Stimulated activated CD4-positive, alpha-beta T cell treated with anti-CD3 and anti-CD28 coated beads, Interleukin-4, amount 100 ng/mL, for 4 hours (primary cell): ENCODE measurements at places on chromosomes 4 and X.

- DNase-seq = no peak
These were observed 160.3 kb downstream of the DCLK2 start for GRCh38 chr4:150238591-150238990.

DNA sequence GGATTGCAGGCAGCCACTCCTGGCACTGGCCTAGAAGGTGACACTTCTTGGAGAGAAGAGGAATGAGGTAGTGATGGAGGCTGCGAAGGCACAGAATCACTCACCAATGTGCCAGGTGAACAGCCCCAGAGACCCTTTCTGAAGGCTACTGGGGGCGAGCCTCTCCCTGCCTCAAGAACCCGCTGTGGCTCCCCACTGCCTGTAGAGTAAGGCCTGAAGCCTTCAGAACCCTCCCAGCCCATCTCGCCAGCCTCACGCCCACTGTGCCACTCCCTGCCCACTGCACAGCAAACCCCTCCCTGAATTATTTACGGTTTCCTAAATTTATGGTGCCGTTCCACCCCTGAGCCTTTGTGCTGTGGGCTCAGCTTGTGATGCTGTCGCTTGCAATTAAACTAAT, 24.2 kb upstream of the SORCS2 start:
- DNase-seq = no peak

- DNase-seq = no peak
These were observed 82.2 kb downstream of the STOX2 start for GRCh38 chr4:183986971-183987946.

GRCh38 chr4:65018313-65018712, 609.1 kb upstream of the TECRL start:
- DNase-seq = no peak

DNA sequence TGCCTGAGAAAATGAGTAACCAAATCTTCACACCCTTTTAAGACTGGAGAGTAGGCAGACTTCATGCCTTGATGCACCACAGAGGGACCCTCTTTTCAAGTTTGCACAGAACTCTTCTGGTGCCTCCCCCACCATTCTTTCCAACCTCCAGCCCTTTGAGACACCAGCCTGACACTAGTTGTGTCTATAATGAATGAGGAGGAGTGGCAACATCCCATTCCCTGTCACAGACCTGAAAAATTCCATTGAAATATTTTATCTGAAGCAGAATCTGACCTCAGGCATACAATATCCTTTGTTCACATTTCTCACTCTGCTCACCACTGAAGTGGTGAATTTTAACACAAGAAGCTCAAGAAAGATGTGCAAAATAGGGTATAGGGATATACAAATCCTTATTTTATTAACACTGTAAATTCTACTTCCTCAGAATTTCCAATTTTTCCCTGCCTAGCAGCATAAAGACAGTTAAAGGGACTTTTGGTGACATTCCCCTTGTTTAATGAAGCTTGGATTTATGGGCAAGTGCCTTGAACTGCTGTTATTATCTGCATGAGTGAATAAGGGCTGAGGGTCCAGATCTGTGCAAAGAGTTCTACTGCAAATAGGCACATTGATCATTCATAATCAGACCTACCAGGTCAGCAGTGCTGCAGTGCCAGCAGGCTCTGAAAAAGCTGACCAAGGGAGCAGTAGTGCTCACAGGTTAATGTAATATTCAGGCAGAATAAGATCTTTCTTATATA, 149.9 kb upstream of the PAQR3 start:
- no peak for DNase-seq

- DNase-seq = no peak
These were observed 47.3 kb upstream of the RAB9B start for GRCh38 chrX:103879339-103879738.

DNA sequence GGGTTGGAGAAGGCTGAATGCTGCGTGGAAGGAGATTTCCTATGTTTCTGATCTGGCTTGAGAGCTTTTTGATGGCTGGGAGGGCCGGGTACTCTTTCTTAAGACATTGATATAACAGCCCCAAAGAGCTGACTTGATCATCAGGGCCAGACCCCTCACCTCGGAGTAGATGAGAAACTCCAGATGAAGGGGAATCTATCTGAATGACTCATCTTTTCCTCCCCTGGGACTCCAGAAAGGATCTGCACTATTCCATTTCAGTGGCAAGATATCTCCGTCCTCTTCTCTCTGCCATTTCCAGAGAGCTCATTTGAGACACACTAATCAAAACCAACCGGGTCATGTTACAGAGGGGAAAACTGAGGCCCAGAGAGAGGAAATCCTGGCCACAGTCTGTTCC, 92.9 kb upstream of the MSX1 start:
- no peak for DNase-seq

- no peak for DNase-seq
These were observed 31.1 kb upstream of the PDLIM3 start for GRCh38 chr4:185566425-185566824.

- DNase-seq = no peak
These were observed 626.8 kb upstream of the GNPDA2 start for GRCh38 chr4:45353161-45353560.

DNA sequence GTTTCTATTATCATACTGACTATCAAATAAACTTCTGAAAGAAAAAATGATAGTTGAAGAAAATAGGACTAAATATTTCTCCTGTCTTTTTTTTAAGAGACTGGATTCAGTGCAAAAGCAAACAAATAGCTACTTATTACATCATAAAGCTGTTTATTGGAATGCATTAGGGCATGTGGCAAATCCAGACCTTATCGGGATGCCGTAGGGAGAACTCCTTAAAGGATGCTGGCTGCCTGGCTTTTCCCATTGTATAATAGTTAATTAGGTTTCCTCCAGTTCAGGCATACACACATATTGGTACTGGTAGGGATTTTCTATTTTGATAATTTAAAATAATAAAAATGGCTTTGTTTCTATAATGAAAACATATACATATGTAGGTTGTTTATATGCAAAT, 539.3 kb upstream of the ATOH1 start:
- DNase-seq = no peak

DNA sequence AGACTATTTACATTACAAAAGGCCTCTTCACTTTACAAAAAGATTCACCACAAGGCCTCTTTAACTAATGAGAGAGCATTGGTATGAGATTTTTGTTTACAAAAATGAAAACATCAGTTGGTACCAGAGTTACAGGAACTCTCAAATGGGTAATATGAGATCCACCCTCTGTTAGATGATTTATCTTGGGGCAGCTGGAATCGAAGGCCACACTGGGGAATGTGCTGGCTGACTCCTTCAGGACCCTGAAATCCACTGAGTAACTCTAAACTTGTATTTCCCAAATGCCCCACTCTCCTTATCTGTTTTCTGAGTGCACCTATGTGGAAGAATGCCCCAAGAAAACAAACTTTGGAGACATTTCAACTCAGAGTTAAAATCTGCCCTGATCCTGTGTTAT, 232.9 kb upstream of the F9 start:
- DNase-seq = no peak

GRCh38 chrX:78129714-78130113, 9.7 kb downstream of the TAF9B start:
- no peak for DNase-seq

DNA sequence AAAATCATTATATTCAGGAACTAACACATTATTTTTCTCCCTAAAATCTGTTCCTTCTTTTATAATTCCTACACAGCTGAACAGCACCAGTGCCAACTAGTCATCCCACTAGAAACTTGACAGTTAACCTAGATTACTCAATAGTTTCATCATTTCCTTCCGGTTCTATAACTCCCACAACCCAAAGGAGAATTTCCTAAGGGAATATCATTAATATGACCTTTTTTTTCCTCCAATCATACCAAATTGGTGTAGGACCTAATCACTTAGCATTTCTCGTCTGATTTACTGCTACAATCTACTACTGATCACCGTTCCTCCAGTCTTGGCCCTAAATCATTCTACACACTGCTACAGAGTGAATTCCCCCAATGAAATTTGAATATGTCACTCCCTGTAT, 45.9 kb downstream of the WDFY3 start:
- DNase-seq = no peak

DNA sequence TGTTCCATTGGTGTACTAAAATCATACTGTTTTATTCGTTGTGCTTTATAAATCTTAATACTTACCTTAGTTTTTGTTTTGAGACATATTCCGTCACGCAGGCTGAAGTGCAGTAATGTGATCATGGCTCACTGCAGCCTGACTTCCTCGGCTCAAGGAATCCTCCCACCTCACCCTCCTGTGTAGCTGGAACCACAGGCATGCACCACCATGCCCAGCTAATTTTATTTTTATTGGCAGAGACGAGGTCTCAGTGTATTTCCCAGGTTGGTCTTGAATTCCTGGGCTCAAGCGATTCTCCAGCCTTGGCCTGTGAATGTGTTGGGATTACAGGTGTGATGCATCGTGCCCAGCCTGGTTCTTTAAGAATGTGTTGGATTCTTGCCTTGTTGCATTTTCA, 24.4 kb upstream of the DCK start:
- DNase-seq = no peak

DNA sequence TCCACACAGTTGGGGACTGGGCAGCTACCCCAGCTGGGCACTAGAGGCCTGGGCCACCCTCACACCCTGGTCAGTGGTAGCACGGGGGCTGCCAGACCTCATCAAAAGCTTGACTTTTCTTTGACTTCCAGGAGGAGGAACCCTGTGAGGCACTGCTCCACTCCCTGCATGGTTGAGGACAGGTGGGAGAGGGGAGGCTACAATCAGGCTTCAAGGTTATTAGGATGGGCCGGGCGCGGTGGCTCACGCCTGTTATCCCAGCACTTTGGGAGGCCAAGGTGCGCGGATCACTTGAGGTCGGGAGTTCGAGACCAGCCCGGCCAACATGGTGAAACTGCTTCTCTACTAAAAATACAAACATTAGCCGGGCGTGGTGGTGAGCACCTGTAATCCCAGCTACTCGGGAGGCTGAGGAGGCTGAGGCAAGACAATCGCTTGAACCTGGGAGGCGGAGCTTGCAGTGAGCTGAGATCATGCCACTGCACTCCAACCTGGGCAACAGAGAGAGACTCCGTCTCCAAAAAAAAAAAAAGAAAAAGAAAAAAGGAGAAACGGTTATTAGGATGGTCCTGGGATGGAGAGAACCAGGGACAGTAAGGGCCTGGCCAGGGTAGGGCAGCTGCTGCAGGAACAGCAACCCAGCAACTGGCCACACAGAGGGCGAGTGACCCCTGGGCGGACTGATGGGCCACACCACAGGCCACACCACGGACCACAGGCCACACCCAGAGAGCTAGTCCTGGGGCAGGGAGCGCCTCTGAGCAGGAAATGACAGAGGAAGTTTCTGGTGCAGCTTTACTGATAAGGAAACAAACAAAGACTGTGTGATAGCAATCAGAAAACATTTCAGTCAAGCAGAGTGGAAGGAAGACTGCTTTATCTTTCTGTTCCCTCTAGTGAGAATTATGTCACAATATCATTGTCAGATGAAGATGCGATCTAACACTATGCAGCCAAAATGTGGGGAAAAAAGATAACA, 20.5 kb upstream of the OPN1LW start:
- peak; percentile 20 for DNase-seq

DNA sequence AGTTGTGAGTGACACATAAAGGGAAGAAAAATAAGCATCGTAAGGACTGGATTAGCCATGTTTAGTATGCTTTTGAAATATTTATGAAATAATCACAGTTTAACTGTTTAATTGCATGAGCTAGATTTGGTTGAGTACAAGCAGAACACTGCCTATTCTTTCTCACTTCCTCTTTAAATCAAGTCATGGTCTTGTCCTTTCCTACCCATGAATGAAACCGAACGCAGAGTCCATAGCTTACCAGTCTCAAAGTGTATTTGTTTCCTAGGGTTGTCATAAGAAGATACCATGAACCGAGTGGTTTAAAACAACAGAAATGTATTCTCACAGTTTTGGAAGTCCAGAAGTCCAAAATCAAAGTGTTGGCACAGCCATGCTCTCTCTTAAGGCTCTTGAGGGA, 684.0 kb upstream of the MAGEB2 start:
- DNase-seq = no peak
